Right lung (tissue), 10 donors: ENCODE measurements at places on chromosomes 7 and 10. TPM values are rescaled to one million over a fixed set of nuclear protein-coding genes. Genes with fewer than 3 reads are reported as not detected.

DNA sequence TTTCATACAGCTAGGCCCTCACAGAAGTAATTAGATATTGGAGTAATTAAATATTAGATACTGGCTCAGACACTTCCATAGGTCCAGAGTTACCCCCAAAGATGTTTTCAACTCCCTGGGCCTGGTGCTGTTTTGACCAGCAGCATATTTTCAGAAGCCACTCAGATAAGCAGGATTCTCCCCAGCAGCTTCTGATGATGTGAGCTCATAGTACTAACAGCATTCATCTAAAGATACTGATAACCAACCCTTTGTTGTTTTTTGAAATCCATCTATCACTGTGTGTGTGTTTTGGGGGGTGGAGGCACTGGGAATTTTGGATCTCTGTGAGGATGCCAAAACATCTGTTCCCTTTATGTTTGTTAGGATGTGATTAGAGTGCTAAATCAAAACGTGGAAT lies 52.7 kb downstream of the VPS50 start:
- DNase-seq: no peak

Gene ABHD11
- 13.5 TPM for polyA plus RNA-seq

DNA sequence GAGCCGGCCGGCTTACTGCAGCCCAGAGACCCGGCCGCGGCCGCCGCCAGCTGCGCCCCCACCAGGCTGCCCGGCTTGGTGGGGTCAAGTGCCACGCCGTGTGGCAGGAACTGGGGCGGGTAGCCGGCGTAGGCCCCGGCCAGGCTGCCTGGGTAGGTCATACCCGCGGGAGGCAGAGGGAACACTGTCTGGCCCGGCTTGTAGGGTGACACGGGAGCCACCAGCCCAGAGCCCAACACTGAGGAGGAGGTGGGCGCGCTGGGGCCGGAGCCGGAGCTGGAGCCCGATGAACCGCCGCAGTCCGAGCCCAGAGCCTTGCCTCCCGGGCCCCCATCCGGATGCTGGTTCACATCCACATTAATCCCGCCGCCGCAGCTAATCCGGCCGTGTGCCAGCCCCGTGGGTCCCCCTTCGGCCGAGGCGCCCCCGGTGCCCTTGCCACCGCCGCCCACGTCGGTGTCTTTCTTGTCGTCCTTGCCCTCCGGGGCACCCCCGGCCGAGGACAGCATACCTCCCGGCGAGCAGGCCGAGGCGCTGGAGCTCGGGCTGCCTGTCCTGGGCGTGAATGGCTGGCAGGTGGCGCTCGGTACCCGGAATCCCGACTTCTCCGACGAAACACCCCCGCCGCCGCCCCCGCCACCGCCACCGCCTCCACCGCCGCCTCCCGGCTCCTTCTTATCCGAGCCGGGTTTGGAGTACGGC lies 2.0 kb downstream of the ZNF503 start:
- peak; percentile 64 for DNase-seq

Gene FAM25G
- not detected for polyA plus RNA-seq

GRCh38 chr10:34716958-34717357 lies 98.1 kb downstream of the PARD3 start:
- DNase-seq: no peak

GRCh38 chr10:68562661-68563570 lies 2.8 kb downstream of the TET1 start:
- peak; percentile 31 for DNase-seq

DNA sequence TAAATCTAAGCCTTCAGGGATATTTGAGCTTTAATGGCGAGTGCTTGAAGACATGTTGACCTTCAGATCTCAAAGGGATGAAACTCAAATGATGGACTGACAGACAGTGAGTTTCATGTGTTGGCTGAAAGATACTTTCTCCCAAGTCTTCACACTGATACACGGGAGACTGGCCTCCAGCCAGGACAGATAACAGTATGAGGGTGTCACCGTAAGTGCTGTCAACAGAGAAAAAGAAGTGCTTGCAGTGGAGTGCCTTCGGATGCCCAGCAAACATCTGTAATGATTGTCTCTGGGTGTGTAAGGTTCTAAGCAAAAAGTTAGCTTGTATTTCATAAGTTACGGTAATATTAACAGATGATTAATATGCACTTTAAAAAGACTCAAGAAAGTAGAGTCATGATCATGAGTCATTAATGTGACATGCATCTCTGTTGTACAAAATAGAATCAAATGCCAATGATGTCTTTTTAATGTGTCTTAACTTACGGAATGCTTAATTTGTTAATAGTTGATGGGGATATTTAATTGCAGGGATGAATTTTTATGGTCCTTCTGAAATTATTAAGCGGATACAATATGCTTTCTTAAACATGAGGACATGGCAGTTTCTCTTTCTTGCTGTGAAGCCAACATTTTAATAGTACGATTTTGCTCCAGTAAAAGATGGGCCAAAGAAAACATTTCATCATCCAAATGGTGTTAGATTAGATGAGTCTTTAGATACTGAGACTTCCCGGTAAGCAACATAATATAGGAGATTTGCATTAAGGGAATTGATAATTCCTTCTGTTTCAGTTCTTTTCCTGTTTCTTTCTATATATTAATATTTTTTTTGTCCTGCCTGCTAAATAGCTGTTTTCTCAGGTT lies 292.5 kb downstream of the GALNT17 start:
- DNase-seq: no peak

DNA sequence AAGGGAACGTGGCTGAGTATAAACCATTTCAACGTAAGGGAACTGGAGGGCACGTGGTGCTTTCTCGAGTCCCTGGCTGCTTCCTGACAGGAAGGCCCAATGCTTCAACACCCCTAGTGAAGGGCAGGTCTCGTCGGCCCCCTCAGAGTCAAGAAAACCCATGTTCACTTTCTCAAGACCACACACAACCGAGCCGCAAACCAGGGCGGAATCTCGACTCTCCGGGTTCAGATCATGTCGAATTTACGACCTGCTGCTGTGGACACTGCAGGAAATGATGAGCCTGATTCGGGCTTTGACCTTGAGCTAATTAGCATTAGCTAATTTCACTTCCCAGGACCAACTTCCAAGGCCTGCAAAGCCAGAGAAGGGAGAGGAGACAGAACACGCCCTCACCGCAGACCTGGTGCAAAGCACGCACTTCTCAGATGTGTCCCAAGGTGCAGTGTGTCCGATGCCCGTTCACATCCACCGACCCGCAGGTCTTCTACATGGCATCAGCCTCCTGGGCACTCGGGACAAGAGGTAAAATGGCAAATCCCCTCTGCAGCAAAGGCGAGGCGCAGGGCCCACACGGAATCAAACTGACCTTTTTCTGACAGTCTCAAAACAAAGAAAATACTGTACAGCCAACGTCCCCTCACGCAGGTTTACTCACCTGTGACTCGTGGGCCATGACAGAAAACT lies 94.7 kb downstream of the DIP2C start:
- no peak for DNase-seq

Gene FRMPD2
- 1.6 TPM for polyA plus RNA-seq

Gene TSPAN33
- 4.6 TPM for polyA plus RNA-seq

- DNase-seq: no peak
Observed at GRCh38 chr7:116742641-116743040, 70.6 kb downstream of the MET start.

- no peak for DNase-seq
Observed at GRCh38 chr7:25777969-25778708, 373.9 kb upstream of the NFE2L3 start.

DNA sequence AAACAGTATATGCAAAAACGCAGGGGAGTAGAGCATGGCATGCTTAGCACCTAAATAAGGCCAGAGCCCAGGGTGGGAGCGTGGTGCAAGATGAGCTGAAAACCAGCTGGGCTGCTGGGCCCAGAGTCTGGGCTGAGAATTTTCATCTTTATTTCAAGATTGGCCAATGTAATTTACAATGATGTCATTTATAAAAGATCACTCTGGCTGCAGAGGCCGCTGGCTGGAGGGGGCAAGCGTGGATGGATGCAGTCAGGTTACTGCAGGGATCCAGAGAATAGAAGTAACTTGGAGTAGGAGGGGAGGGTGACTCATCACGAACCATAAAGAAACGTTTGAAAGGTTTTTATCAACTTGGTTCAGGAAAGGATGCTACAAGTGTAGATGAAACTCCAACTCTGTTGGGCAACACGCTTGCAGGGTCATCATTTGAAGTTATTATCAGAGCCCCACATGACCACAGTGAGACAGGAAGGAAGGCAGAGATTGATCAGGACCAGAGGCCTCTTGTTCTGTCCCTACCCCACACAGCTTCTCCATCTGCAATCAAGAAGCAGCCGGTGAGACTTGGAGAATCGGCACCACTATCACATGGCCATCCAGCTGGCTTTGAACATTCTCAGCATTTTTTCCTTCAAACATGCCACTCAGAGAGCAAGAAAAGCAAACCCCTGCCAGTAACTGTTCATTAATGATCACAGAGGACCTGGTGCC lies 49.2 kb downstream of the ODAD2 start:
- no peak for DNase-seq

- no peak for DNase-seq
Observed at GRCh38 chr10:9068003-9068402, 1013.5 kb downstream of the GATA3 start.

DNA sequence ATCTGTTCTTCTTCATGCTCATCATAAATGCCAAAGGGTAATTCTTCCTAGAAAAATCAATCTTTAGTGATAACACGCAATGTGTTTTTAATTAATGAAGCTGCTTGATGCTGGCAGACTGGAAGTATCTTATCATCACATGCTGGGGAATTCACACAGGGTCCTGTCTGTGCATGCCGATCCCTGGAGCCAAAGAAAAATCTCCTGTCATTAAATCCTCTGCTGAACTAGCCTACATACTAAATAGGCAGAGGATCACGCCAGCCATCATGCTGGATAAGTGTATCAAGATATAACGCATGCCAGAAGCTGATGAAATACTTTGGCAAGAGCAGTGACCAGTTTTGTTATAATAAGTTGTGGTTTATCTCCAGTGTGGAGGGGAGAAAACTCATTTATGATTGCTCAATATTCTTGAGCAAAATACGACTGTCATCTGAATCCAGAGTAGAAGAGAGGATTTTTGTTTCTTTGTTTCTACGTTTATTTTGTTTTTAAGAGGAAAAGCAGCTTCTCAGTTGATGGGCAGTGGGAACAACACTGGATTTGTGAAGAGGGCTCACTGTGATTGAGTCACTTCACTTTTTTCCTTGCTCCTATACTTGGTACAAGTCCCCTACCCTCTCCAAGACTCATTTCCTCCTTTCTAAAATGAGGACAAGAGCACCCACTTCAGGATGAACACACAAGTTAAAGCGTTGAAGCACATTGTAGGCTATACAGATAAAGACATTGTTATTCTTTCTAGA lies 649.1 kb downstream of the TNS3 start:
- DNase-seq: peak; percentile 87

Gene ARPC1A
- polyA plus RNA-seq: 92.0 TPM

- DNase-seq: no peak
Observed at GRCh38 chr10:35274498-35275060, 61.7 kb upstream of the CCNY start.

Gene PLAC9
- 45.2 TPM for polyA plus RNA-seq

- DNase-seq: no peak
Observed at GRCh38 chr7:101905203-101905865, 87.9 kb downstream of the CUX1 start.

GRCh38 chr7:158963771-158964241 lies 107.4 kb downstream of the DYNC2I1 start:
- no peak for DNase-seq

Gene MDFIC
- 63.3 TPM for polyA plus RNA-seq

DNA sequence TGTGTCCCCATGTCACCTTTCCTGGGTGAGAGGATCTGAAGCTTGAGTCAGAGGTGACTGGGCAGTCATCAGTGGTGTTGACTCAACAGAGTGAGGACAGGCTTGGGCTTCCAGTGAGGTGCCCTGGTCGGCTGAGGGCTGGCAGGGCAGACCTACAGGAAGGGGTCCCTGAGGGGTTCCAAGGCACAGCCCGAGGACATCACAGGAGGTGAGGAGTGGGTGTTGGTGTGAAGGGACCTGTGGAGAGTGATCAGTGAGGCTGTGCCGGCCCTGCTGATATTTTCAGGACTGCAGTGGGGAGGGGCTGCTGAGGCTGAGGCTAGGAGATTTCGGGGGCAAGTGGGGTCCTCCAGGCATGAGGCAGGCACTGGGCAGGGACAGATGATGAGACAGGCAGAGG lies 545.5 kb downstream of the TCERG1L start:
- no peak for DNase-seq

Gene POU6F2
- 0.10 TPM for polyA plus RNA-seq

- no peak for DNase-seq
Observed at GRCh38 chr7:97971120-97971989, 18.6 kb downstream of the OCM2 start.

DNA sequence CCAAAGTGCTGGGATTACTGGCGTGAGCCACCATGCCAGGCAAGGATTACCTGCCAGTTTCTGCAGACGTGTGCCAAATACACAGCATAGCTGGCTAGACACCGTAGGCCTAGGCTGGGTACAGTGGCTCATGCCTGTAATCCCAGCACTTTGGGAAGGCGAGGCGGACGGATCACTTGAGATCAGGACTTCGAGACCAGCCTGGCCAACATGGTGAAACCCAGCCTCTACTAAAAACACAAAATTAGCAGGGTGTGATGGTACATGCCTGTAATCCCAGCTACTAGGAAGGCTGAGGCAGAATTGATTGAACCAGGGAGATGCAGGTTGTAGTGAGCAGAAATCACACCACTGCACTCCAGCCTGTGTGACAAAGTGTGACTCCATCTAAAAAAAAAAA lies 868 bp downstream of the RFC2 start:
- no peak for DNase-seq

Gene SPDYE16
- polyA plus RNA-seq: 3.1 TPM

DNA sequence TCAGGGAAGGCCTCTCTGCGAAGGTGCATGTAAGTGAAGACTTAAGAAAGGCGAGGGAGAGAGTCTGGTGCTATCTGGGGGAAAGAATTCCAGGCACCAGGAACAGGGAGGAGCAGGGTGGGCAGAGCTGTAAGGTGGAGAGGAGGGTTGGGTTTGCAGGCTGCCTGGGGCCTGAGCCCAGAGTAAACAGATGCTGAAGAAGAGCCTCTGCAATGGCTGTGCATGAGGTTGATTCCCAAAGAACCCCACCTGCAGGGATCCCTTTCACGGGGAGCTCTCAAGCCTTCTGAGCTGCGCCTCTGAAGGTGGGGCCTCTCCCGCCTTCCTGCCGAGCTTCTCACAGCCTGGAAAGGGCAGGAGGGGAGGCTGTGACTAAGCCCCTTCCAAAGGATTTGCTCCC lies 115.1 kb downstream of the RNF216 start:
- DNase-seq: no peak

DNA sequence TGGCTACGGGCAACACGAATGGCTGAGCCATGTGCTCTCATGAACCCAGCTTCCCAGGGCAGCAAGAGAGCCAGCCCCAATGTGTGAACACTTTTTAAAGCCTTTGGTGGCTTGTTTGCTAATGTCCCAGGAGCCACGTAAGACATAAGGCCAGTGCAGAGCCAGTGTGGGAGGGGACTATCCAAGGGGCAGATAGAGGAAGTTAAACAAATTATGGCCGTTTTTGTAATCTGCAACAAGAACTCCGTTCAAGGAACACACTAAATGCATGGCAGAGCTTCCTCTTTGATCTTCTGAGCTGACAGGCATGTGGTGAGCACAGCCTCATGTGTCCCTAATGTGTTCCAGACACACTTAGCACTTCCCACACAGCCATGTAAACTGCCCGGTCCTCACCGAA lies 133.3 kb downstream of the TEX36 start:
- DNase-seq: no peak

- no peak for DNase-seq
Observed at GRCh38 chr10:128411643-128412042, 285.4 kb upstream of the MKI67 start.
